ENCODE measurements at places on chromosomes 1 and 21.

- DNase-seq, result no peak
Measured at GRCh38 chr1:185104083-185104482, 52.7 kb downstream of the TRMT1L start.

DNA sequence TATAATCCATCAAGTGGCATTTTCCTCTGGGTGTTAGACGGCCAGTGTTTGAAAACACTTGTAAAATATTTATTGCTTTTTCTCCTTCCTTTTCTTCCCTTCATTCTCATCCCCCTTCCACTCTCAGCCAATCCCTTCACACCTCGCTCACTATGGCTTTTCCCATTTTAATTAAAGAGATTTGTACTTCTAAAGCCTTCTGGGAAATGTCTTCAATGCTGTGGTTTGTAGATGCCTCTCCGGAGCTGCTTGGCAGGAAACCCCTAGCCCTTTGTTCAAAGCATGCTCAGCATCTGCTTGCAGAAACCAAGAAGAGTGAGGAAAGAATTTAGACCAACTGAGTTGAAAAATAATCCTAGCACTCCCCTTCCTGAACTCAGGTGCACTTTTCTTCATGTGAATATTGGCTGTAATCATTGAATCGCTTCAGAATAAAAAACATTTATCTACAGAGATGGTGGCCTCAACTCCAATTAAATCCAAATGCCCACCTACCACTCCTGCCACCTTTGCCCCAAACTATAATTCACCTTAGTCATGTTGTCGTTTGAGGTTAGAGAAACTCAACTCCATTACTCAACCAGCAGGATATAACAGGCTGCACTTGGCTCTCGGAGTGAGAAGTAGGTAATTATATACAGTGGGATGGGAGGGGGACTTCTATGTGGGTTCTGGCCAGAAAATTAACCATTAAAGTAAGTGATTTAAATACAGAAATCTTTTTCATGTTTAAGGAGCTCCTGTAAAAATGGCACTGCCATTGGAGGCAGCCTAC lies 659.4 kb upstream of the CAMK1G start:
- DNase-seq, result no peak

GRCh38 chr1:207055386-207056001 lies 2.4 kb downstream of the PFKFB2 start:
- DNase-seq, result no peak

GRCh38 chr1:199701726-199702125 lies 325.8 kb upstream of the NR5A2 start:
- DNase-seq, result no peak

DNA sequence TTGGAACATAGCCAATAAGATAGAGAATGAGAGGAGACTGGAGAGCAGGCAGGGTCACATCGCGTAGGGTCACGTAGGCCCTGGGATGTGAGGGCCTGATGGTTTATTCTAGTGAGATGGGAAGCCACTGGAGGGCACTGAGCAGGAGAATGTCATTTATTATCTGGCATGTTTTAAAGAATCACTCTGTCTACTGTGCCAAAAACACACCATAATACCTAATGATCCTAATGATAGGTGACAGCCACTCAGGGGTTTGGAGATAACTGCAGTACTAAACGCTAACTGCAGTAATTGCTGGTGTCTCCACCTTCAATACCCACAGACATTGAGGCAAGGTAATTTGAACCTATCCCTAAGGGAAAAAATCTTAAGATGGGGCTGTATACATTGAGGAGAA lies 185.4 kb downstream of the TTLL7 start:
- no peak for DNase-seq
